Adrenal gland (tissue), 19 donors: ENCODE measurements at places on chromosomes 11 and 22.
A peak's percentile ranks its signal among the peaks of the same experiment; 100 is the strongest.

GRCh38 chr11:127339376-127339775 lies 338.8 kb upstream of the KIRREL3 start:
- no peak for DNase-seq
- no peak overlapping the region for H3K4me3 ChIP-seq
- no peak overlapping the region for H3K27ac ChIP-seq
- no peaks in the 10 kb centered on the region for H3K4me1 ChIP-seq

GRCh38 chr11:111000400-111001080 lies 245.0 kb upstream of the POU2AF2 start:
- no peaks in the 10 kb centered on the region for H3K36me3 ChIP-seq
- H3K27ac ChIP-seq: no peak overlapping the region
- H3K4me1 ChIP-seq: no peaks in the 10 kb centered on the region
- DNase-seq: no peak
- H3K27me3 ChIP-seq: no peaks in the 10 kb centered on the region

GRCh38 chr11:79396001-79396400 lies 44.8 kb downstream of the TENM4 start:
- no peaks in the 10 kb centered on the region for H3K4me1 ChIP-seq
- no peak overlapping the region for H3K4me3 ChIP-seq
- no peaks in the 10 kb centered on the region for H3K36me3 ChIP-seq
- no peak for DNase-seq

DNA sequence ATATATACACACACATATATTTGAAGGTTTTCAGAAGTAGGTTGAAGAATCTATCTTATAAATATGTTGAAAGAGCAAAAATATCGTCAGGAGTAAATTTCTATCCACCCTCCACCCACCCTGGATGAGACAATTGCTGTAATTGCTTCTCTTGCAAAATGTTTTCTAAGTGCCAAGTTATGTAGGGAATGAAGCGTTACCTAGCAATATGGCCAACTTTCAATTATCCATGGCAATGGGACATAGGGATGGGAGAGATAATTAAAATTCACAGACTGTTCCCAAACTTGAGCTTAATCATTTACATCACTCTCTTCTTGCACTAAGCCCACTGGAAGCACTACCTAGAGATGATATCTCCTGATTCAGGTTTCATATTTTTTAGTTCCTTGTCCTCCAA lies 806.2 kb upstream of the RAG2 start:
- no peaks in the 10 kb centered on the region for H3K4me1 ChIP-seq
- H3K27ac ChIP-seq: no peak overlapping the region
- no peaks in the 10 kb centered on the region for H3K36me3 ChIP-seq
- no peaks in the 10 kb centered on the region for H3K27me3 ChIP-seq

DNA sequence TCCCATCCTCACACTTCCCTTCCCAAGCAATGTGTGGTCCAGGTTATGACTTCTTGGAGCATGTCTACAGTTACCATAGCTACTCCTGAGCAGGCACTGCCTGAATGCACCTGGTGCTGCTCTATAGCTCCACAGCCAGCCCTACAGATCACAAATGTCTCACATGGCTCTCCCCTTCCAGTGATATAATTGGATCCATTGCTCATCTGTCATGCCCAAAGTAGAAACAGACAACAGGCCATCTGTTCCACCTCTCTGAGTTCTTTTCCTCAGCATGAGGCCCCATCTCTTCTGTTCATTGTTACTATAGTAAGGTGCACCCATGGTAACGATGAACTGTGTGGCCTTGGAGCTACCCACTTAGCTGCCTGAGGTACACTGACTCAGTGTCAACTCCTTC lies 320.3 kb upstream of the ZC3H12C start:
- peak; percentile 64 for DNase-seq
- H3K36me3 ChIP-seq: no peaks in the 10 kb centered on the region
- no peak overlapping the region for H3K27ac ChIP-seq
- no peak overlapping the region for H3K4me3 ChIP-seq
- H3K4me1 ChIP-seq: no peaks in the 10 kb centered on the region
